Stimulated activated effector memory CD8-positive, alpha-beta T cell treated with anti-CD3 and anti-CD28 coated beads, Interleukin-12 subunit alpha, Interleukin-12 subunit beta, amount 100 ng/mL, for 72 hours (primary cell): ENCODE measurements at places on chromosomes 7 and 10.
A peak's percentile ranks its signal among the peaks of the same experiment; 100 is the strongest.

- DNase-seq: no peak
Observed at GRCh38 chr7:29345590-29345989, 151.0 kb downstream of the CHN2 start.

- no peak for DNase-seq
Observed at GRCh38 chr7:136036336-136036735, 59.2 kb upstream of the MTPN start.

DNA sequence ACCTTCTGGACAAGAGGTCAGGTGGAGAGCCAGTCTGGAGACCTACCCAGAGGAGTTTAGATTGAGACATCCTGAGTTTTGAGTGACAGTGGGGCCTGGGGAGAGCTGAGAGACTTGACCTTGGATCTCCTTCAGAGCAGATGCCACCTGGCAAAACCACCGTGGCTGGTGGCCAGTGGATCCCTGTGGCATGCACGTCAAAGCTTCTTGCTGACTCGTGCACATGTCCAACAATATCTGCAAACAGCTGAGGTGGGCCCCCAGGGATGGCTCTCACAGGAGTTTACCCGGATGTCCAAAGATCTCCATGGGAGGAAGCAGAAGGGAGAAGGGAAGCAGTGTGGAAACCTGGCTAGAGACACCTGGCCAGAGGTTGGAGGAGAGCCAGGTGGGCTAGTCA, 230.5 kb downstream of the FANK1 start:
- DNase-seq: no peak

- DNase-seq: peak; percentile 7
Observed at GRCh38 chr10:122142641-122143237, 128.4 kb upstream of the BTBD16 start.

DNA sequence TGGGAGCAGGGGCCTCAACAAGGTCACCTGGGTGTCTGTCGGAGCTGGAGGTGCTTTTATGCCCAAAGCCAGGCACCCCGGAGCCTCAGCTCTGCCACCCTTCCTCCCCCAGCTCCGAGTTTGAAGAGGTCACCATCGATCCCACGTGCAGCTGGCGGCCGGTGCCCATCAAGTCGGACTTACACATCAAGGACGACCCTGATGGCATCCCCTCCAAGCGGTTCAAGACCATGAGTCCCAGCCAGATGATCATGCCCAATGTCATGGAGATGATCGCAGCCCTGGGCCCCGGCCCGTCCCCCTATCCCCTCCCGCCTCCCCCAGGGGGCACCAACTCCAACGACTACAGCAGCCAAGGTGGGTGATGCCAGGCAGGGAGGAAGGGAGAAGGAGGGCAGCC, 41.3 kb upstream of the PPIF start:
- DNase-seq: no peak

GRCh38 chr7:132424821-132425724, 151.2 kb downstream of the PLXNA4 start:
- no peak for DNase-seq

- no peak for DNase-seq
Observed at GRCh38 chr7:91019686-91020385, 244.4 kb upstream of the FZD1 start.

- no peak for DNase-seq
Observed at GRCh38 chr10:22479419-22479818, 134.1 kb downstream of the SPAG6 start.

DNA sequence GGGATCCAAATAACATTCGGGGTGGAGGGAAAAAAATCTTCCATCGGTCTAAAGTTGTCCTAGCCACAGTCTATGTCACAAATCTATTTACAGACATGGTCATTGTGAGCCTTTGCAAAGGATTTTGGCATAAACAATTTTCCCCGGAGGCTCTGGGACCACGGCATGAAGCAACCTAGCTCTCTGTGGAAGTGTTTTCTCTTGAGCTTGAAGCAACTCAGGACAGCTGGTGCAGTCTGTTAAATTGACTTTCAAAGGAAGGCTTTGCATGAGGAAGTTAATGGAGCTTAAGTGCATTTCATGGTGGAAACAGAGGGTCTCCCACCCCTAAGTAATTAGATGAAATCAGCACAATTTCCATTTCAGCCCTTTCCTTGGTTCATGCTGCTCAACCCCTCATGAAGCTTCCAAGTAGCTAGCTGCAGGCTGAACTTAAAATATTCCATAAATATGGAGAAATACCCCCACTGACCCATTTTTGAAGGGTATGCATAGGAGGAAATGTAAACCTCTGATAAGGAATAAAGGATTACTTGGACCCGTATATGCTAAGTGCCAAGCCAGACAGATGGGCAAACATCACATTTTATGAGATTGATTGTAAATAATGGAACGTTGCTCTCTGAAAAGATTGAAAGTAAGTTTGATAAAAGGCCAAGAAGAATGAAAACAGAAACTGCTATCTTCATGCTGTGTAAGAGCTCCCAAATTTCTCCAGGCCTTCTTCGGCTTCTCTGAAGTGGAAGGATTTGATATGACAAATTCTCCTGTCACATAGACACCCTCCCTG, 39.9 kb downstream of the CCDC3 start:
- DNase-seq: no peak

- no peak for DNase-seq
Observed at GRCh38 chr10:104045151-104046089, 40.3 kb downstream of the COL17A1 start.

GRCh38 chr7:134184767-134185166, 57.6 kb downstream of the LRGUK start:
- no peak for DNase-seq

- no peak for DNase-seq
Observed at GRCh38 chr10:32349968-32350738, 3.2 kb upstream of the EPC1 start.

DNA sequence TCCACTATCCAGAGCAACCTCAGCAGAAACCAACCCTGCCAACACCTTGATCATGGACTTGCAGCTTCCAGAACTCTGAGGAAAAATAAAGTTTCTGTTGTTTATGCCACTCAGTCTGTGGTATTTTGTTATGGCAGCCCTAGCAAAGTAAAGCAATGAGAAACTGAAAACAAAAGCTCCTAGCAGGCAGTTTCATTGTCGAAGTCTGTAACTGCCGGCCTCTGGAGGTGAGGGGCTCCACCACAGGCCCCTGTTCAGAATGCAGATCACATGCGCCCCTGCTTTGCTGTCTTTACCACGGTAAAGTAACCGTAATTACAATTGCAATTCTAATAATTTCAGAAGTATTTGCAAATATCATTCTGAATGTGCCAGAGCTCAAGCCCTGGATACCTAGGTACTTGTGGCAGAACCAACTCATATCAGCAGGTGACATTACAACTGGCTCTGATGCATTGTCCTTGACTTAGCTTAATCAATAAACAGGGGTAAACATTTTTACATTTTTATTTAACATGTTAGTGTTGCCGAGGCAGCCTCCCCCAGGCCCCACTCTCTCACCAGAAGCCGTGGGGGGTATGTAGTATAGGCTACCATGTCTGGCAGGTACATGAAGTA, 193.2 kb downstream of the ELMO1 start:
- DNase-seq: no peak

DNA sequence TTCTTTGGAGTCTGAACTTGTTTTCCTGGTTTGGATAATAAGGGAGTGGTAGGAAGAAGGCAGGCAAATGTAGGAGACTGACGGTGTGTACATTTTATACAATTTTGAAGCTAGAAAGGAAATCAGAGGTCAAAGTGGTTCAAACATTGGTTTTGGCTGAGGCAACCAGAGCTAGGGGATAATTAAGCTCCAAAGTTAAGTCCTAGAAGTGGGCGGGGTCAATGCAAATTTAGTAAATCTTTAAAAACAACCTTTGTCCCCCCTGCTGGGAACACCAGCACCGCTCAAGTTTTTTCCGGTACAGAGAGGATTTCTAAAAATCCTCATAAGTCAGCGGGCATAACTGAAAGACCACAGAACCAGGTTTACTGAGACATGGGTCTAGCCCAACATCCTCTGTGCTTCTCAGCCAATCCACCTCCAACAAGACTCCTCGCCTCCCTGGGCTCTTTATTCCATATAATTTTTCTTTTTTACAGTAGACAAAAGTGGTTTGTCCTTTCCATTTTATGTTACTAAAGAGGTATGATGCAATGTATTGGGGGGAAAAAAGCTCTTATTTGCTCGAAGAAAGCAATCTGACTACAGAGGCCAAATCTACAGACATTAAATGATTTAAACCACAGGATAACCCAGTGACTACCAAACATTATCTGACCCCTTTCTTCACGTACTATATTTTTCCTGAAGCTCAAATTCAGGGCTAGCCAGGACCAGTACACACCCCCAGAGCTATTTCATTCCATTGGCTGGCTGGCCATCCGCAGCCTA, 1.6 kb downstream of the GLUD1 start:
- DNase-seq: peak; percentile 61

GRCh38 chr10:94137747-94138146, 144.0 kb downstream of the PLCE1 start:
- DNase-seq: no peak

DNA sequence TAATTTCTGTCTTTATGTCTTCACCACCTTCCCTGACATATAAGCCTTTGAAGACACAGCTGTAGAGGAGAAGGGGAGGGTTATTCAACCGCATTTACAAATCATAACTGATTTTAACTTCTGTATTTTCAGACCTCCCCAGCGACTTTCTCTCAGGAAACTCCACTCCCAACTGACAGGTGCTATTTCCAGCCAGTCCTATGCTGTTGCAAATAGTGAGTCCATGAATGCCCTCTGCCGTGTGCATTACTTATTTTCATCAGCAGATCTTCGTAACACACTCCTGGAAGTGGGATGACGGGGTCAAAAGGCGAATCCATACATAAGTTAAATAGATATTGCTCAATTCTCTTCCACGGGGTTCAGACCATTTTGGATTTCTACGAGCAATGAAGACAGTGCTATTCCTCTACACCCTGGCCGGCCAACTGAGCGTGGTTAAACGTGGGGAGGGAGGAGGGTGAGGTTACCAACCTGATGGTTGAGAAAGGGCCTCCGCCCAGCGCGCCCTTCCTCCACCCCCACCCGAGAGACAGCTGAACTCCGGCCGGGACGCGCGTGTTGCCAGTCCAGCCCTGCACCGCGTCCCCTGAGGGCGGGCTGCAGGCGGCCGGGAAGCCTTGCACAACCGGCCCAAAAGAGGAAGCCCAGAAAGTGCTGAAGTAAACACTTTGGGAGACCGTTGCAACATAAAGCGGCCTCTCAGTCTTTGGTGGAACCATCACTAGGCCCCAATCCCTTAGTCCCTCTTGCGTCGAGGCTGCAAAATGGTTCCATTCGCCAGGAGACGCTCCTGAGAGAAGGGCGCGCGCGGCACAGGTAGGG, at the start of gene APBB1IP:
TSS of gene APBB1IP (plus strand) at position 705 of the 825 bp plus-strand sequence. CDS start 53,986 bp downstream, outside the sequence.
- DNase-seq: peak; percentile 83

DNA sequence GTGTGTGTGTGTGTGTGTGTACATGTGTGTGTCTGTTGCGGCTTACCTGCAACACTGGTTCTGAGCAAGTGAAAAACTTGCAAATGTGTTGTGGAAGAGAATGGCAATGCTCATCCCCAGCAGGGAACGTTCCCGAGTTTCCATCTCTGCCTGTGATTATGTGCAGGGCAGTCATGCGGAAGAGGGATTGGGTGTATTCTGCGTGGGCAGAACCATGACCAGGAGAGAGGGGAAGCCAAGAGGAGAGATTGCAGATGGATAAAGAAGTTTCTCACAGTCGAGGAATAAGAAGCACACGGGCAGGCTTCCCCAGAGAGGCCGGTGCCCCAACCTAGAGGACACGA, 99.9 kb downstream of the CTBP2 start:
- no peak for DNase-seq

- DNase-seq: no peak
Observed at GRCh38 chr10:68208424-68209042, 23.4 kb downstream of the ATOH7 start.

- no peak for DNase-seq
Observed at GRCh38 chr7:40850017-40850416, 715.2 kb downstream of the SUGCT start.

GRCh38 chr7:101701153-101701794, 72.2 kb upstream of the MYL10 start:
- DNase-seq: no peak

DNA sequence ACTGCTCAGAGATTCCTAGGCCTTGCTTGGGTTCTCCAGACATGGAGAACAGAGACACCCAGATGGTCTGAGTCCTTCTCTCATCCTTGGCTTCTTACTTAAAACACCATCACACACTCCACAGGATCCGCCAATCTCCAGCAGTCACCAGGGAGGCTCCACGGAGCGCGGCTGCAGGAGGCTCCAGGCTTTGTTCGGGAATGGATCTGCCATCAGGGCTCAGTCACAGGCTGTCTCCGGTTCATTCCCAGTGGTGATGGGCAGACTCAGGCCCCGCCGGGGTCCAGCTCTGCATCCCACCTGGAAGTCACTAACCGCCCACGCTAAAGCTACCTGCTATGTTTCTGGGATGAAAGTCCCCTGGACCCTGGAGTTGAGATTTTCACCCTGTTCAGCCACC, 312.9 kb downstream of the TCERG1L start:
- DNase-seq: no peak

DNA sequence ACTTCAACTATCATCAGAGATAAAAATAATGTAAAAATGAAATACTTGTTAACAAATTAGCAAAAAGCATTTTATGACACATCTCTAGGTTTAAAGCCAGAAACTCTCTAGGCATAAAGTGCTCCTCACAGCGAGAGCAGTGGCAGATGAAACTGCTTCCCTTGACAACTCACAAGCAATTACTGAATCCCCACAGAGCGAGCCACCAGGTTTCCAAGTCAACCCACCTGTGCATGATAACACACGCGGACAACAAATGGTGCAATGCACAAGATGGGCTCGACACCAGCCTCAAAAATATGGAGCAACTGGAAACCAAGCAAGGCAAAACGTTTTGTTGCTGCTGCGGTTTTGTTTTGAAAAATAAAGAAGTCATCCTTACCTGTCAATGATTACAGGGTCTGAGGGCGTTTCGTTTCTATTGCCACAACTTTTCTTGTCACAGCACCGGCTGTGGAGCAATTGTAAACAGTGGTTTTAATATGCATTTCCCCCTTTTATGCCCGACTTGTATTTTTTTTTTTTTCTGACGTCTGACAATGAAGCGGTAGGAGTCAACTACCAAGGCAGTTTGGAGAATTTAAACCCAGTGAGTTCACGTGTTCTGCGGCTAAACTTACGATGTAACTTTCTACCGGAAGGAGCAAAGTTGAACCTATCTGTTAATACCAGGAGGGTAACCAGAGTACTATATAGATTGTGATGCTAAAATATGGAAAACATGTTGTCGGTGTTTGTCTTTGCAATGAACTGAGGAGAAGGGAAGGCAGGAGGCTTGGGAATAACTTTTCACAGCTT, 7.0 kb downstream of the EBF3 start:
- DNase-seq: no peak

DNA sequence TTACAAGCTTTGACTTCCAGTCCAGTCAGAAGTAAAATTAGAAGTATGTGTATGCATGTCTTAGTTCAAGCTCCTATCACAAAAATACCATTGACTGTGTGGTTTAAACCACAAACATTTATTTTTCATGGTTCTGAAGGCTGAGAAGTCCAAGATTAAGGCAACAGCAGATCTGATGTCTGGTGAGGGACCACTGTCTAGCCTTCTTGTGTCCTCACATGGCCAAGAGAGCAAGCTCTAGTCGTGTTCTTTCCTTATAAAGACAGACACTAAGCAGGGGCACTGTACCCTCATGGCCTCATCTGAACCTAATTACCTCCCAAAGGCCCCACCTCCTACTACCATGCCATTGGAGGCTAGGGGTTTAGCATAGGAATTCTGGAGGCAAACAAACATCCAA, 41.3 kb upstream of the ARL4A start:
- no peak for DNase-seq
